ENCODE measurements at places on chromosomes 11 and 22.

- DNase-seq, result no peak
These were observed 367.4 kb upstream of the FAT3 start for GRCh38 chr11:91857179-91857578.

GRCh38 chr11:10400856-10401255 lies 54.2 kb upstream of the AMPD3 start:
- DNase-seq, result no peak

GRCh38 chr22:38176170-38176741 lies 5.4 kb downstream of the PLA2G6 start:
- peak; percentile 44 for DNase-seq

DNA sequence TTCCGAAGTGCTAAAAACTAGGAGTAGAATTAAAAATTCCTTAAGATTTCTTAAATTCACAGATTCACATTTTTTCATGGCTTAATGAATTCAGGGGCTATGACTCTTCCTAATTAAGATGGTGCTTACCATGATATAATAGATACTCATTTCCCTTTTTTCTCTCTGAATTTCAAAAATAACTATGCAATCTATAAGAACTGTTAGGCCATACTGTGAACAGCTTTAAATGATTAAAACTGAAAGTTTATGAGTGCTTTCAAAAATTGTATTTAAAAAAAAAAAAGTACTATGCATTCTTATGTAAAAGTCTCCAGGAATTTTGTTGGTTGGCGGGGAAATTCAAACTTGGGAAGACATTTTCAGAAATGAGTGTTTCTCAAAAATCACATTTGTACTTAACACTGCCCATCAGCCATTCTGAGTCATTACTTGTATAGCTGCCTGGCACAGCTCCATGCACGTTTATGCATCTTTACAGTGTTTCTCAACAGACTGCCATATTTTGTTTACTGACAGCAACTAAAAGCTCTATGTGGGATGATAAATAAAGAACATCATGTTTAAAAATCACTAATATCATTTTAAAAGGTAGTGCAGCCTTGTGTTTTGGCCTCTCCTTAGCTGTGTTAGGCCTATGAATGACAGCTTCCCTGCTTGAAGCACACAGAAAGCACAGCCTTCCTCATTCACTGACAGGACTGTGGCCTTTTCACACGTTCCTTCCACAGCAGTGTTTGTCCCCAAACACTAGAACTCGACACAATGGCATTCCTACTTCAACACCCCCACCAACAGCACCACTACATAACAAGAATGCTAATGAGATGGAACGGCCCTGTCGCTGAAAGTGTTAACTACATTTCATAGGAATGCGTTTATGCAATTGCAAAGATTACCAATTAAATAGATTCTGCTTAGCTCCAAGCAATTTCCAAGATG lies 131.4 kb downstream of the DCDC1 start:
- no peak for DNase-seq

DNA sequence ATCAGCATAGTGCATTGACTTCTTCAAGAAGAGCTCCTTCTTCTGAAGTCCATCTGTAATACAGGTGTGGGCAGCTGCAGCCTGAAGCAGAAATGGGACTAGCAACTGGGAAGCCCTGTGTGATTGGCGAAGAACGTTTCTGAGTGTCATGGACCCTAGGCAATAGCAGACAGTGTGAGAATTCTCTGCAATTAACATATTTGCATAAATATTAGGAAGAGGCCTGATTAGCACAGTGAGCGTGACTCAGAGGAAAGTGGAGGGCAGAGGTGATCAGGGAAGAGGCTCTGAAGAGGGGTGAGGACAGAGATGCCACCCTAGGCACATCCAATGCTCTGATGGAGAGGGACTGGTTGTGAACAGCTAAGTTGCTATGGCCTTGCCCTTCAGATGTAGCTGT lies 171.2 kb upstream of the ZBED5 start:
- DNase-seq, result no peak

Data from central memory CD8-positive, alpha-beta T cell (primary cell).